ENCODE measurements at places on chromosomes 2 and 18.

- DNase-seq: no peak
Measured at GRCh38 chr18:71902482-71902881, 641.7 kb downstream of the CBLN2 start.

DNA sequence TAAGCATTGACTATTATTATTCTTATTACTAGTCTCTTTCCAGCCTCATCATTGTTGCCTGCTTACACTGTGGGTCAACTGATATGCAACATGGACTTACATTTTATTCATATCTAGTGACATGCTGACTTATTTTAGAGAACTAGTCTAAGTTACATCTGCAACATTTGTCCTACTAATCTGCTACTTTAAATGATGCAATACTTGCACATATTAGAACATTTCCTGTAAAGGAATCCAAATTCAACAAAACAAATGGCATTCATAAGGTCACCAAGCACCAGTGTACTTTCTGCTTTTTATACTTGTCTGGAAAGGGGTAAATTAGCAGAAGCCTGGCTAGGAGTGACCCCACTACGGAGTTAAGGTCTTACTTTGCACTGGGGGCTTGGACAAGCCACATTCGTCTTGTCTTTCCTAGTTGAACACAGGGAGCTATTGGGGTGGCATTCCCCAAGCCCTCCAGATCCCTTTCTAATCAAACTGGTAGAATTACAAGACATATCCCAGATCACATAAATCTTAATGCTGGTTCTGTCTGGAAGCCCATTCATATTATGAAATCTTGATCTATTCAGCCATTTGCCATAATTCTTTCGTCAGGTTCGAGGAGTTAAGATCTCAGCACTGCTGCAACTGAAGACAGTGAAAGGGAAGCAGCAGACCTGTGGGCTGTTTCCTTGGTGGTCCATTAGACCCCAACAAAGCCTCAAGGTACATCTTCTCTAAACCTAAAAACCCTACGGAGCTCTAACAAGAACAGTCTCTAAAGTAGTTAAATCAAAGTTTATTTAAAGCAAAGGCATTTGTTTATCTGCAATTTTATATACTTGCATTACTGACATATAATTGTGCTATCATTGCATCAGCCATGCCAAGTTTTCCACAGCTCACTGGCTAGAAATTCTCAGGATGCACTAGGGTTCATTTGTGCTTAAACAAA is 49.9 kb upstream of the RTN4 start:
- DNase-seq: no peak

GRCh38 chr2:70956141-70956540 is 20.4 kb downstream of the ATP6V1B1 start:
- DNase-seq: no peak

GRCh38 chr2:26692897-26693849 is 651 bp downstream of the KCNK3 start:
- DNase-seq: no peak

- no peak for DNase-seq
Measured at GRCh38 chr2:32937602-32938448, 8.9 kb upstream of the LTBP1 start.

- DNase-seq: no peak
Measured at GRCh38 chr2:5886462-5886861, 194.3 kb downstream of the SOX11 start.

DNA sequence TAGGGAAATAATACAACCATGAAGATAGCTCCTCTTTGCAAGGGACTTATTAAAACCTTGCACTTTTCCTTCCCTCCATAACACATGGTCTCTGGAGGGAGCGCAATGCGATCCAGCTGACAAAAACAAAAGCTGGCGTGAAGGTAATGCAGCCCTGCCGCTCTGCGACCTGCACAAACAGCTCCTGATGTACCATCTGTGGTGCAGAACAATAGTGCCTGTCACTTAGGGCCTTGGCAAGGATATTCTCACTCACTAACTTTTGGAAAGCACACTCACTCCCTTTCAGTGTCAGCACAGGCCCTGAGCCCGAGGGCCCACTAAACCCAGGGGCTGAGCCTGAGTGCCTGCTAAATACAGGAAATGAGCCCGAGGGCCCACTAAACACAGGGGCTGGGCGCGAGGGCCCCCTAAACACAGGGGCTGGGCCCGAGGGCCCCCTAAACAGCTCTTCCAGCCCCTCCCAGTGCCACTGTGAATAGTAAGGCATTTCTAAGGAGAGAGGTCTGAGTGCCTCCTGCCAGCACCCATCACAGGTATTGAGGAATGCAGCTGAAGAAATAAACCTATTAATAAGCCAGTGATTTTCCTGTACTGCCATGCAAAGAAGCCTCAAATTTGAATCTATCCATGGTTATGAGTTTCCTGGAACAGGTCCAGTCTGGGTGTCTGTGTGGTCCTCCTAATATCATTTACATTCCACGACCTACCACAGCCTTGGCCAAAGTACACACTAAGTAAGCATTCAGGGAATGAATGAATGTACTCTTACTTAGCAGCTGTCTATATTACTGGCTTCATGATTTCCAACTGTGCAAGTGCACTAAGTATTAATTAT is 9.3 kb downstream of the L3MBTL4 start:
- DNase-seq: no peak

GRCh38 chr2:10162586-10163497 is 40.3 kb downstream of the RRM2 start:
- DNase-seq: no peak

DNA sequence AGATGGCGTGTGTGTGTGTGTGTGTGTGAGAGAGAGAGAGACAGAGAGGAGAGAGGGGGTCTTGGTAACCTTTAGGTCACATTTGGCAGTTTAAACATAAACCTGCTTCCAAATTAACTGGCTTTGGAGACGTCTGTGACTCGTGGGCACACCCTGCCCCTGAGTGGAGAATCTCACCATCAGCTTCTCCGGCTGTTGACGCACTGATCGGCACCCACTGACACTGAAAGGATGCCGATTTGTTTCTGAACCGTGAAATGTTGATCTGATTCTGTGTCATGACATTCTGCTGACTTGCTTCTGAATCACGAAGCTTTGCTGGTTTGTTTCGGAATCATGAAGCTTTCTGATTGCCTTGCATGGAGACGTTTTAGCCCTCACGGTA is 114.7 kb downstream of the RTP5 start:
- DNase-seq: no peak

GRCh38 chr2:223044092-223044836 is 7.7 kb upstream of the KCNE4 start:
- DNase-seq: no peak
